ENCODE measurements at places on chromosomes 7 and 10.

GRCh38 chr7:125670926-125671572, 741.4 kb upstream of the POT1 start:
- DNase-seq: no peak

GRCh38 chr7:97064972-97065587, 40.4 kb upstream of the DLX5 start:
- no peak for DNase-seq

DNA sequence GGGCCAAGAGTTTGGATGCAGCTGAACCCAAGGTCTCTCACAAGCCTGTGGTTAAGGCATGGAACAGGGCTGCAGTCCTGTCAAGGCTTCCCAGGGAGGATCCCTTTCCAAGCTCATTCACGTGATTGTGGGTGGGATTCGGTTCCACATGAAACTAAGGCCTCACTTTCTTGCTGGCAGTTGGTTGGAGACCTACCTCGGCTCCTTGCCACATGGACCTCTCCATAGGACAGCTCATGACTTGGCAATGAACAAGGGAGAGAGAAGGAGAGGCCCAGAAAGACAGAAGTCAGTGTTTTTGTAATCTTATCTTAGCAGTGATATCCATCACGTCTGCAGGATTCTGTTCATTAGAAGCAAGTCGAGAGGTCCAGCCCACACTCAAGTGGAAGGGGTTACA, 583.8 kb downstream of the LRMDA start:
- DNase-seq: no peak

- DNase-seq: no peak
Measured at GRCh38 chr7:50205011-50205410, 99.5 kb upstream of the IKZF1 start.

DNA sequence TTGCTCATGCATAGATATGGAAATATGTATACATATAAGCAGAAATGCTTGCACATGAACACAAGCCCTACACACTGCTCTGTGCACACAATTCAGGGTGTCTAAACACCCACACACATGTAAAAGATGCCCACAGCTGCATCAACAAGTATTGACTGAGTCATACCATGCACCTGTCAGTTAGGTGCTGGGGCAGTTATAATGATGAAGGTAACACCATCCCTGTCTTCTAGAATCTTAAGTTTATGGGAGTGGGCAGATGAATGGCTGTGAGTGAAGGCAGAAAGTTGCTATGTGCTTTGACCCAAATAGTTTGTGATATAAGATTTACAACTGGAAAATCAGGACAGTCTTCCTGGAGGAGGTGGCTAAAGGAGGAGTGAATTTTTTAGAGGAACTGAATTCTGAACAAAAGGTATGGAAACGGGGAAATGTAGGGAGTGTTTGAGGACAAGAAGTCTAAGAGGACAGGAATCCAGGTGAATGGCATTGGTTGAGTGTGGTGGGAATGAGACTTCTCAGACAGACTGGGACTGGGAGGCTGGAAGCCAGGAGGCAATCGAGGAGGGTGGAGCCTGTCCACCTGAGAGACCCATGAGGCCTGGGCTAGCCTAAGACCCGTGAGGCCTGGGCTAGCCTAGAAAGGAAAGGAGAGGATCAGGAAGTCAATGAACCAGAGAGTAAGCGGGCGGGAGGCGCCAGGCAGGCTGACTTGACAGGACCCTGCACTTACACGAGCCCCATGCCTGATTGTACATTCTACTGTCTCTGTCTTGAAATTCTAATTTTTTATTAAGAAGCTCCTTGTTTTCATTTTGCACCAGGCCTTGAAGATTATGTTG, 20.7 kb downstream of the POLL start:
- DNase-seq: no peak

GRCh38 chr7:108012499-108013430, 9.8 kb upstream of the LAMB1 start:
- DNase-seq: no peak

- no peak for DNase-seq
Measured at GRCh38 chr10:72067463-72068125, 20.8 kb downstream of the SPOCK2 start.
